Pancreas (tissue), 10 donors: ENCODE measurements at places on chromosomes 16 and 17. TPM values are rescaled to one million over a fixed set of nuclear protein-coding genes. Genes with fewer than 3 reads are reported as not detected.

NR1D1 gene
- 17.5 TPM for polyA plus RNA-seq

PLLP gene
- 34.3 TPM for polyA plus RNA-seq

RDM1 gene
- not detected for polyA plus RNA-seq

CTRB1 gene
- polyA plus RNA-seq = 29,718 TPM

ZNF423 gene
- polyA plus RNA-seq = 2.4 TPM

AATK gene
- 40.1 TPM for polyA plus RNA-seq

PSMD3 gene
- polyA plus RNA-seq = 32.0 TPM

ZPBP2 gene
- polyA plus RNA-seq = not detected
